ENCODE measurements at places on chromosomes 12 and 14.
A peak's percentile ranks its signal among the peaks of the same experiment; 100 is the strongest.

DNA sequence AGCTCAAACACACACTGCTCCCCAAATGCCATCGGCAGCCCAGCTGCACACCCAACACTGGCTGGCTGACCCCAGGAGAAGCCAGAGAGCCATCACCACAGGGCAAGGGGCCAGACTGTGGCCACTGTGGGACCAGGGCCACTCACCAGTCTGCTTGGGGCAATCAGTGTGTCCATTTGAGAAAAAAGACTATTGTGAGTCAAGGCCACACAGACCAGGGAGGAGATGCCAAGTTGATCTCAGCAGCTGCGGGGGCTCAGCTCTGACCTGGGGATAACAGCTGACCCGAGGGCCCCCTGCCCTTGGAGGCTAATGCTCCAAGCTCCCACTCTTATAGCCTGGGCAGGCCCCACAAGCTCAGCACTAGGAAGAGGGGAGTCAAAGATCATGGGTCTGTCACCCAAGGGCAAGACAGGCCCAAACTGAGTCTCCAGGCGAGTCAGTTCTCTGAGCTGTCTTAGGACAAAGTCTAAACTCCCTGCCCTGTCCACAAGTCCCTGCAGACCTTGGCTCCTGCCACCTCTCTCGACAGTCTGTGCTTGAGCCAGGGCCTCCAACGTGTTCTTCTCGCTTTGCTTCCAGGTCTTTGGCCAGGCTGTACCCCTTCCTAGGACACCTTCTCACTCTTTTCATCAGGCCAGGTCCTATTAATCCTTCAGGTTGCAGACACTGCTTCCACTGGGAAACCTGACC lies 30.1 kb upstream of the PNMA1 start:
- H3K27me3 ChIP-seq = no peaks in the 10 kb centered on the region
- H3K4me1 ChIP-seq = peaks cover 96% of the 10 kb centered on the region
- DNase-seq = no peak
- peaks cover 6% of the 10 kb centered on the region for H3K36me3 ChIP-seq
- H3K4me3 ChIP-seq = no peak overlapping the region

DNA sequence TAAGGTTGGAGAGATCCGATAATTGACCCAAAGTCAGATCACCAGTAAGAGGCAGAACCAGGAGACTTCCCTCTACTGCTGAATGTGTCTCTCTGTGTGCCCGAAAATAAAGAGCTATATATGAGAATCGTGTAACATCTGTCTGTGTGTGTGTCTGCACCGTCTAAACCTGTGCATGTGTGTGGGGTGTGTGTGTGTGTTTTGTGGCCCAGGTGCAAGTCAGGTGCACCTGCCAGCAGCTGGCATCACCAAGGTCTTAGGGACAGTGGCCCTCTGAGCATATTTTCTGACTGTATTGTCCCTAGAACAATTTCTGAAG lies 24.7 kb upstream of the KRT78 start:
- H3K27me3 ChIP-seq = peaks cover 14% of the 10 kb centered on the region
- peak overlapping the region; percentile 52 for H3K27ac ChIP-seq
- peak overlapping the region; percentile 61 for H3K4me3 ChIP-seq
- H3K4me1 ChIP-seq = no peaks in the 10 kb centered on the region
- H3K36me3 ChIP-seq = no peaks in the 10 kb centered on the region

DNA sequence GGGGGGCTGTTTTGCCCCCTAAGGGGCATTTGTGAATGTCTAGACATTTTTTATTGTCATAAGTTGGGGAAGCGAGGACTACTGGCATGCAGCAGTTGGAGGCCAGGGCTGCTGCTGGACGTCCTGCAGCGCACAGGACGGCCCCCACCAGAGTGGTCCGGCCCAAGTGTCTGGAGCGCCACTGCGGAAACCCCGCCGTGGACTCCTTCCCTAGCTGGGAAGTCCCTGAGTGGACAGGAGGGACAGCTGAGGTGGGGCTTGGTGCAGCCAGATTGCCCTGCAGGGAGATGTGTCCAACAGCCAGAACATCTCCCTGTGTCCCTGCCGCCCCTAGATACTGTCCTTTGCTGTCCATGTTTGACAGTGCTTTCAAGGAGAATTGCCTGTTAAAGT lies 5.5 kb downstream of the CKB start:
- H3K4me1 ChIP-seq = peaks cover 33% of the 10 kb centered on the region
- H3K4me3 ChIP-seq = no peak overlapping the region

DNA sequence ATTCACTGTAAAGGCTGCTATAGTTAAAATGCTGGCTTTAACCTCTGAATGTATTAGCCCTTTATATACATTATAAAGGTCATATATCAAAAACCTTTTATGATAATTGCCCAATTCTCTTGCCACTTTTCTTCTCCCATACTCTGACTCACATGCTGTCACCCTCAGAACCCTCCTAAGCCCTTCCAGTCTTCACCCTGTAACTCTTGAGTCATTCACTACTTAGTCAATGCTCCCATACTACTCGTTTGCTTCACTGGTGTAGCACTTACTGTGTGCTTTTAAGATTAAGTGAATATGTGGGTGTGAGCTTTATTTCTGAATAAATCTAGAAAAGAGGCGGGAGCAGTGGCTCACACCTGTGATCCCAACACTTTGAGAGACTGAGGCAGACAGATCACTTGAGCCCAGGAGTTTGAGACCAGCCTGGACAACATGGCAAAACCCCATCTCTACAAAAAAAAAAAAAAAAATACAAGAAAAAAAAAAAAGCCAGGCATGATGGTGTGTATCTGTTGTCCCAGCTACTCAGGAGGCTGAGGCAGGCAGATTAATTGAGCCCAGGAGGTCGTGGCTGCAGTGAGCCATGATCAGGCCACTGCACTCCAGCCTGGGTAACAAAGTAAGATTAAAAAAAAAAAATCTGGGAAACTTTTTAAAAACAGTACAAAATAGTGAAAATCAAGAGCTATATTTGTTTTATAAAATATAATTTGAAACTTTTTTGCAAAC lies 37.6 kb downstream of the SPATA7 start:
- H3K4me3 ChIP-seq = no peak overlapping the region
- no peak overlapping the region for H3K27ac ChIP-seq
- peaks cover 14% of the 10 kb centered on the region for H3K36me3 ChIP-seq
- H3K4me1 ChIP-seq = no peaks in the 10 kb centered on the region
- no peak for DNase-seq

DNA sequence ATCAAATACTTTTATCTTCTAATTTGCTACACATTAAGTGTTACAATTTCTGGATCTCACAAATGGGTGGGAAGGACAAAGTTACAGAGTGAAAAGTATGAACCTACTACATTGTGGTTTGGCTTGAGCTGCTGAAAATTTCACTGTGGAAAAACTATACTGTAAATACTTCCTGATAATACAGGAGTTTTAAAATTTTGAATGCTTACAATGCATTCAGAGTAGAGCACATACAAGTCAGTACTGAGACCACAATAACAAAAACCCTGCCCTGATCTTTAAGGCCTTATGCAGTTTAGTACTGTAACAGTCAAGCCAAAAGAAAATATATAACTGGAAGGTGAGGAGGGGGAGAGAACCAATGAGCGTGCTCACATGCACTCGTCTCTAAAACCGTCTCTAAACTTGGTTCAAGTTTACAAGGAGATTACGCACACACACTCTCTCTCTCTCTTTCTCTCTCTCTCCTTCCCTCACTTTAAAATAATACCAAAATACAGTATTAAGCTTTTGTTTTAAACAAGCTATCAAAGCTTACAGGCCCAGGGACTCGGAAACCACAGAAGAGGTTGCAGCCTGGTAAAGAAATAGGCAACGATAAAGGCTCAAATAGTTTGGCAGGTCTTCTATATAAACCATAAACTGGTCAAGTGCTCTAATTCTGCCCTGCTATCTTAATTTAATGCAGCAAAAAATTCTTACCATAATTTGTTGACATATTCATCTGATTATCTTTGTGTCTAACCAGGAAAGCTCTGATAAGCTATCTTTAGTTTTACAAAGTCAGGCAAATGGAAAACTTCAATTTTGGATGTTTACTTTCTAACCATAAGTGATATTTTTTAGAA lies 58.0 kb downstream of the ATF7 start:
- H3K4me1 ChIP-seq = peaks cover 16% of the 10 kb centered on the region
- no peaks in the 10 kb centered on the region for H3K27me3 ChIP-seq
- H3K36me3 ChIP-seq = peaks cover 3% of the 10 kb centered on the region
- H3K4me3 ChIP-seq = no peak overlapping the region
- H3K27ac ChIP-seq = no peak overlapping the region

GRCh38 chr12:105072888-105073488 lies 11.3 kb downstream of the ALDH1L2 start:
- H3K27me3 ChIP-seq = no peaks in the 10 kb centered on the region
- no peak overlapping the region for H3K27ac ChIP-seq
- H3K4me3 ChIP-seq = no peak overlapping the region
- no peak for DNase-seq
- H3K36me3 ChIP-seq = no peaks in the 10 kb centered on the region

GRCh38 chr12:54300732-54301427 lies at the start of gene NFE2:
NFE2 (minus strand) TSS chr12:54301015; CDS start chr12:54295248, 5,767 bp downstream.
- no peaks in the 10 kb centered on the region for H3K36me3 ChIP-seq
- peak within 1 kb of the TSS; percentile 54 for H3K4me3 ChIP-seq

DNA sequence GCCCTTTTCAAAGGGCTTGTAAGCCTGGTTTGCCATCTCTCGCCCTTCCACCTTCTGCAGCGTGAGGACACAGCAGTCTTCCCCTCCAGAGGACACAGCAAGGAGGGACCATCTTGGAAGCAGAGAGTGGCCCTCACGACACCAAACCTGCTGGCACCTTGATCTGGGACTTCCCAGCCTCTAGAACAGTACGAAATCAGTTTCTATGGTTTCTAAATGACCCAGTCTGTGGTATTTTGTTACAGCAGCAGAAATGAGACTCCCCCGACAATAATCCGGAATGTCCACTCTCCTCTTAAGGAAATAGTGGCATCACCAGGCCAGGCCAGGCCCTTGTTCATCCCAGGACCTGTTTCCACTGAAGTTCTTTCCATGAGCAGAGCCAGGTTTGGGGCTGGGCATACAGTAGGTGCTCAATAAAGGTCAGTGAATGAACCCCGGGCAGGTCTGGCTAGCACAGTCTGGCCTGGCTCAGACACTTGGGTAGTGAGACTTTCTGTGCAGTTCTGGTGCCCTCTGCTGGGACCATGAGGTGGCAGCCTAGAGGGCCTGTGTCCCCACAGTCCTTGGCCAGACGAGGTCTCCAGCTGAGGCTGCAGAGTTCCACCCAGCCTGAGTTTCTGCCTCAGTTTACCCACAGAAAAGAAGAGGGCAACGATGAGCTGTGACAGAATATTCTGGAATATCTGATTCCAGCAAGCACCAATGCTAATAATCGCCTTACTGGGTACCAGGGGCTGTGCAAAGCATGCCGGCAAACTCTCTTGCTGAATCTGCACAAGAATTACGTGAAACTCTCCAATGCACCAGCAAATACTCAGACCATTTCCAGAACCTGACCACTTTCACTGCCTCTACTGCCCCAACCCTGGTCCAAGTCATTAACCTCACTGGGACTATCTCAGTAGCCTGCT lies 14.0 kb downstream of the ABCB9 start:
- H3K27me3 ChIP-seq = no peaks in the 10 kb centered on the region
- H3K36me3 ChIP-seq = no peaks in the 10 kb centered on the region
- H3K27ac ChIP-seq = no peak overlapping the region
- no peak overlapping the region for H3K4me3 ChIP-seq
- no peaks in the 10 kb centered on the region for H3K4me1 ChIP-seq
- peak; percentile 73 for DNase-seq

DNA sequence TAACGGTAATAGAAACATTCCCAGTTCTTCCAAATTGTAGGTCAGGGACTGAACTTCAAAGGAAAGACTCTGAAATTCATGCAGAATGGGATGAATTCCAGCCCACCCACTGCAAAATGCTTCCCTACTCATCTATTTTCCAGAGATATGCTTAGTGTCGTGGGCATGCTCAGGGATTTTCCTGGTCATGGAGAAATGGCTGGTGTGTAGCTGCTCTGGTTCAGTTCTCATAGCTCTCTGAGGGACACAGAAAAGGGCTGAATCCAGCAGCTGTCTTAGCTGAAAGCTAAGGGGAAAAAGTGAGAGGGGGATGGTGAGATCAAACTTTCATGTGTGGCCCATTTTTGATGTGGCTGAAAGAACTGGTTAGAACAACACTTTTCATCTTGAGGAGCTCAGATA lies 72.9 kb upstream of the KRAS start:
- H3K4me3 ChIP-seq = no peak overlapping the region
- H3K27me3 ChIP-seq = no peaks in the 10 kb centered on the region
- no peak for DNase-seq
- no peaks in the 10 kb centered on the region for H3K4me1 ChIP-seq

DNA sequence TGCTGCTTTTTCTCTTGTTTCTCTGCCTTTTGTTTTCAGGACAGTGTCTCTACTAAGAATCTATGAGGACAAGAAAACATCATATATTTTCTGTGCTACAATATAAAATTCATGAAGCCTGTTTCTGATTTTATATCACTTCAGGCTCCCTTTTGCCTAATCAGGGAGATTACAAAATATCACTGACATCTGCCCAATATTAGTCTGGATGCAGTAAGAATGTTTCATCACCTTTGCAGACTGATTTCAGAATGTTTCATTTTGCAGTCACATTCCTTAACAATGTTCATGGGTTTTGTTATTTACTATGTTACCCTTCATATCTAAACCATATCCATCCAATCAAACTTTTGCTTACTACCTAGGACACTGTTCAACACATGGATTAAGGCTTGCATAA lies 491 bp upstream of the CLEC6A start:
- no peak overlapping the region for H3K4me3 ChIP-seq
- no peaks in the 10 kb centered on the region for H3K4me1 ChIP-seq
- H3K27me3 ChIP-seq = peaks cover 2% of the 10 kb centered on the region
- DNase-seq = no peak
- no peak overlapping the region for H3K27ac ChIP-seq
- H3K36me3 ChIP-seq = no peaks in the 10 kb centered on the region

DNA sequence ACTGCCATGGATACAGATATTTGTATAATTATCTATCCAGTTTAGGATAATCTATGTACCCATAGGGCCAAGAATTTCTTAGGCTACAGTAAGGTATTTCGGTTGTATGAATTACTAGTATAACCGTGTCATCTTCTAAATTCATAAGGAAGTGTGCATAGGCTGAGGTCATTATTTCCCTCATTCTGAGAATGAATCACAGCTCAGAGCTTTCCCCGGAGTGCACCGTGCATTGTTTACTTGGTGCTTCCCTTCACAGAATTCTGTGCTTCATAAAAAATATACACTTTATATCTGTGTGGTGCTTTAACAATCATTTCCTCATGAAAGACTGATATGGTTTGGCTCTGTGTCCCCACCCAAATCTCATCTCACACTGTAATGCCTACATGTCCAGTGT lies 514.1 kb downstream of the ETNK1 start:
- H3K4me3 ChIP-seq = no peak overlapping the region
- DNase-seq = no peak
- no peaks in the 10 kb centered on the region for H3K27me3 ChIP-seq
- no peaks in the 10 kb centered on the region for H3K36me3 ChIP-seq
- H3K27ac ChIP-seq = no peak overlapping the region

GRCh38 chr12:53276511-53276910 lies 8.4 kb downstream of the ESPL1 start:
- H3K36me3 ChIP-seq = no peaks in the 10 kb centered on the region
- peak; percentile 31 for DNase-seq
- no peak overlapping the region for H3K4me3 ChIP-seq

- H3K36me3 ChIP-seq = no peaks in the 10 kb centered on the region
- no peak overlapping the region for H3K27ac ChIP-seq
- no peak overlapping the region for H3K4me3 ChIP-seq
- H3K27me3 ChIP-seq = no peaks in the 10 kb centered on the region
- DNase-seq = no peak
Observed at GRCh38 chr12:114921781-114922180, 237.8 kb upstream of the TBX3 start.

GRCh38 chr14:92973261-92973797 lies 50.4 kb downstream of the CHGA start:
- H3K27me3 ChIP-seq = no peaks in the 10 kb centered on the region
- H3K27ac ChIP-seq = no peak overlapping the region
- peak; percentile 74 for DNase-seq
- no peaks in the 10 kb centered on the region for H3K36me3 ChIP-seq
- H3K4me1 ChIP-seq = no peaks in the 10 kb centered on the region
